ENCODE measurements at places on chromosomes 3 and 15.
A peak's percentile ranks its signal among the peaks of the same experiment; 100 is the strongest.

- peaks cover 49% of the 10 kb centered on the region for H3K4me1 ChIP-seq
- H3K27me3 ChIP-seq: no peaks in the 10 kb centered on the region
- DNase-seq: no peak
Measured at GRCh38 chr3:141312354-141313092, 55.8 kb upstream of the ZBTB38 start.

DNA sequence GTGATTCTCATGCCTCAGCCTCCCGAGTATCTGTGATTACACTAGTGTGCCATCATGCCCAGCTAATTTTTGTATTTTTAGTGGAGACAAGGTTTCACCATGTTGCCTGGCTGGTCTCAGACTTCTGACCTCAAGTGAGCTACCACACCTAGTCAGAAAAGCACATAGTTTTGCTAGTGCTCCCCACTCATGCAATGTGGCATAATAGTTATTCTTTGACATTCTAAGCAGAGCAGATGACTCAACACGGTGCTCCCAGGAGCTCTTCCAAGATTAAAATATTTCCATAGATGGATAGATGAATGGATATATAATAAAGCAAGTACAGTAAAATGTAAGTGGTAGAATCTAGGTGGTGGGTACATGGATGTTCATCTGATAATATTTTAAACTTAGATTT is 53.1 kb upstream of the GK5 start:
- H3K4me3 ChIP-seq: no peak overlapping the region
- no peak overlapping the region for H3K27ac ChIP-seq
- H3K36me3 ChIP-seq: no peaks in the 10 kb centered on the region

- H3K27me3 ChIP-seq: peaks cover 2% of the 10 kb centered on the region
- no peak overlapping the region for H3K27ac ChIP-seq
- H3K4me1 ChIP-seq: no peaks in the 10 kb centered on the region
- DNase-seq: no peak
Measured at GRCh38 chr3:131630097-131630496, 127.3 kb upstream of the MRPL3 start.

DNA sequence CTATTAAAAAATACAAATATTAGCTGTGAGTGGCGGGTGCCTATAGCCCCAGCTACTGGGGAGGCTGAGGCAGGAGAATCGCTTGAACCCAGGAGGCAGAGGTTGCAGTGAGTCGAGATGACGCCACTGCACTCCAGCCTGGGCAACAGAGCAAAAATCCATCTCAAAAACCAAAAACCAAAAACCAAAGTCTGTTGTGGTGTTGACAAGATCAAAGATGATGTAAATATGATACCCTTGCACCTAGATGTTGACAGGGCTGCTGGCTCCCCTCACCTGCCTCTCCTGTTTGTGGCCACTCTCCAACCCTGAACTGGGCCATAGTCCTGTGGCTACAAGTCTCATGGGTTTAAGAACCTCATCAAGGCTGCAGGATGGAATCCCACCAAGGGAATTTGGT is 16.2 kb downstream of the DAPK2 start:
- no peak for DNase-seq
- H3K4me3 ChIP-seq: no peak overlapping the region
- no peaks in the 10 kb centered on the region for H3K27me3 ChIP-seq
- peak overlapping the region; percentile 26 for H3K27ac ChIP-seq

- DNase-seq: no peak
- peaks cover 9% of the 10 kb centered on the region for H3K36me3 ChIP-seq
- H3K27ac ChIP-seq: no peak overlapping the region
- H3K4me1 ChIP-seq: peaks cover 42% of the 10 kb centered on the region
Measured at GRCh38 chr3:194301730-194302129, 49.4 kb downstream of the CPN2 start.

DNA sequence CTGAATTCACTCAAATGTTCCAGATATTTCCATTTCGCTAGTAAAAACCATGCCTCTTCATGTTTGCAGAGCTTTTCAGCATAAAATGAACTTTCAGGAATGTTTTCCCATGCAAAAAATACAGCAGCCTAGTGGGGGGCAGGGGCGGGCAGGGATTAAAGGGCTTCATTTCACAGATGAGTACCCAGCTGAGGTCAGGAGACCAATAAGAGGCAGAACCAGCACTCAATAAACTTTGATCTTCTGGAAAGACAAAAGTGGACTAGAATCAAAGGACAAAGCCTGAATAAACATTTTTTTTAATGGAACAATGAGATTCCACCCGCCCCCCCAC is 8.0 kb downstream of the KLHL25 start:
- H3K36me3 ChIP-seq: peaks cover 3% of the 10 kb centered on the region
- peaks cover 60% of the 10 kb centered on the region for H3K4me1 ChIP-seq
- no peak overlapping the region for H3K4me3 ChIP-seq
- no peak for DNase-seq
- H3K27me3 ChIP-seq: no peaks in the 10 kb centered on the region

DNA sequence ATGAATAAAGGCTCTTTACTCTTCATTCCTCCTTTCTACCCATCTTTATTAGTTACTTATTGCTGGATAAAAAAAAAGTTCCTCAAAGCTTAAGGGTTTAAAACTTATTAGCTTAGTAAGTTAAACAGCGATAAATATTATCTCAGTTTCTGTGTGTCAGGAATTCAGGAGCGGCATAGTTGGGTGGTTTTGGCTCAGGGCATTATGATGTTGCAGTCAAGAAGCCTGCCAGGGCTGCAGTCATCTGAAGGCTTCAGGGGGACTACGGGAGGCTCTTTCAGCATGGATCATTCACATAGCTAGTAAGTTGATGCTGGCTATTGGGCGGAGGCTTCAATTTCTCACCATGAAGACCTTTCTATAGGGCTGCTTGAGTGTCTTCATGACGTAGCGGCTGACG is 1.9 kb upstream of the DLG1 start:
- no peak overlapping the region for H3K4me3 ChIP-seq
- peaks cover 14% of the 10 kb centered on the region for H3K36me3 ChIP-seq
- H3K4me1 ChIP-seq: peaks cover 34% of the 10 kb centered on the region
- peaks cover 30% of the 10 kb centered on the region for H3K27me3 ChIP-seq
- DNase-seq: no peak
- H3K27ac ChIP-seq: no peak overlapping the region

DNA sequence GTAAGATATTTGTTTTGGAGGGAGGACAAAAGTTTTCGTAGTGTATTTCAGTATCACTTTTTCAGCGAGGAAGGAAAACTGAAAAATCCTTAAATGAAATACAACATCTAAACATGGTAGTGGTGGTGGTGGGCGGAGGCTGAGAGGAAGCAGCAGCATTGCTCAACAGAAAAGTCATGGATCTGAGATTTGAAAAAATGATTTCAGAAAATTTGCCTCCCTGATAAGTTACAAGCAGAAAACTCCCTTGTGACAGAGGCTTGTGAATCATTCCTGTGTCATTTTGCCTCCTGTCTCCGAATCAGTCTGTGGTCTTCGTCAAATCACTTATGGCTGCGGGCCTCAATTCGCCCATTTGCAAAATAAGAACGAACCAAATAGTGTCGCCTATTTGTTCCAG is 965 bp upstream of the CRBN start:
- H3K27ac ChIP-seq: no peak overlapping the region
- no peak for DNase-seq
- no peak overlapping the region for H3K4me3 ChIP-seq
- H3K27me3 ChIP-seq: peaks cover 5% of the 10 kb centered on the region
- H3K4me1 ChIP-seq: peaks cover 38% of the 10 kb centered on the region

- no peak overlapping the region for H3K27ac ChIP-seq
- no peak overlapping the region for H3K4me3 ChIP-seq
- no peaks in the 10 kb centered on the region for H3K36me3 ChIP-seq
- no peak for DNase-seq
- no peaks in the 10 kb centered on the region for H3K27me3 ChIP-seq
- H3K4me1 ChIP-seq: peaks cover 9% of the 10 kb centered on the region
Measured at GRCh38 chr3:57546616-57547015, 2.5 kb upstream of the DNAH12 start.

GRCh38 chr3:135127946-135128470 is 332.9 kb downstream of the EPHB1 start:
- DNase-seq: no peak
- no peaks in the 10 kb centered on the region for H3K36me3 ChIP-seq
- H3K27ac ChIP-seq: no peak overlapping the region
- no peak overlapping the region for H3K4me3 ChIP-seq
- H3K27me3 ChIP-seq: no peaks in the 10 kb centered on the region

DNA sequence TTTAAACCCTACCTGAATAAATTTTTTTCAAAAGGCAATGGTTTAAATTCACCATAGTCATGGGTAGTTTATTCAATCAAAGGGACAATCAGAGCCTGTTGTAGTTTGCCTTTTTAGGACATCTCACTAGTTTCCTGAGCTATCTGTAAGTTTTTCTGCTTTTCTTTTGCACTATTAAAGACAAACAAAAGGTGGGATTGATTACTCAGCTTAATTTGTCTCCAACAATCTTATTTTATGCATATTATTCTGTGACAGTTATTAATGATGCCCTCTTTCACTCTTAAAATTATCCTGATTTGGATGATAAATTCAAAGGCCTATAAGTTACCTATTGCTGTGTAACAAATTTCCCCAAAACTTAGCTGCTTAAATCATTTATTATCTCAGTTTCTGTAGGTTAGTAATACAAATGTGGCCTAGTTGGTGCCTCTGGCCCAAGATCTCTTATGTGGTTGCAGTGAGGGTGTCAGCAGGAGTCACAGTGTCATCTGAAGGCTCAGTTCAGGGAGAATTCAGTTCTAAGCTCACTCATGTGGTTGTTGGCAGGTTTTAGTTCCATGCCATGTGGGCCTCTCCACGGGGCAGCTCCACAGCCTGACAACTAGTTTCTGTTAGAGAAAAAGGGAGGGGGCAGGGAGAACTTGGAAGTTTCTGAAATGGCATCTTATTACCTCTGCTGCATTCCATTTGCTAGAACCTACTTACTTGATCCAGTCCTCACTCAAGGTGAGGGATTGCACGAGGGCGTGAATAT is 16.0 kb downstream of the ARMC8 start:
- DNase-seq: no peak
- peaks cover 20% of the 10 kb centered on the region for H3K36me3 ChIP-seq
- no peaks in the 10 kb centered on the region for H3K27me3 ChIP-seq
- peaks cover 17% of the 10 kb centered on the region for H3K4me1 ChIP-seq

DNA sequence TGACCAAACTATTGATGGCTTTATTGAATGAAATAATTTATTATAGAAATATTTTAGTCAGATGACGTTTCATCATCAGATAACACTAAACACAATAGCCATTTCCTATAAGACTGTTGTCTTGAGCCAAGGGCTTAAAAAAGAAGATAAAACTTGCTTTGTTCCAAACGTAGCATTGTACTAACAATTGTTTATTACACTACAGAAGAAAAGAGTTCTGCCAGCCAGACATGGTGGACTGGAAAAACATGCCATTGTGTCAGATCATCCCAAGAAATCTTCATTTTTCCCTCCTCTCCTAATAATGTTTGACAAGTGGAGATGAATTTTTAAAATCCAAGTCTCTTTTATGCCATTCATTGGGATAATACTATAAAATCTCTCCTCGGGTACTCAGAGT is 203.3 kb downstream of the CDIN1 start:
- no peak overlapping the region for H3K27ac ChIP-seq
- H3K4me3 ChIP-seq: no peak overlapping the region
- no peaks in the 10 kb centered on the region for H3K36me3 ChIP-seq
- no peaks in the 10 kb centered on the region for H3K27me3 ChIP-seq

- DNase-seq: no peak
- H3K4me1 ChIP-seq: no peaks in the 10 kb centered on the region
- H3K36me3 ChIP-seq: no peaks in the 10 kb centered on the region
- H3K27ac ChIP-seq: no peak overlapping the region
Measured at GRCh38 chr15:26882112-26882511, 15.2 kb downstream of the GABRA5 start.

DNA sequence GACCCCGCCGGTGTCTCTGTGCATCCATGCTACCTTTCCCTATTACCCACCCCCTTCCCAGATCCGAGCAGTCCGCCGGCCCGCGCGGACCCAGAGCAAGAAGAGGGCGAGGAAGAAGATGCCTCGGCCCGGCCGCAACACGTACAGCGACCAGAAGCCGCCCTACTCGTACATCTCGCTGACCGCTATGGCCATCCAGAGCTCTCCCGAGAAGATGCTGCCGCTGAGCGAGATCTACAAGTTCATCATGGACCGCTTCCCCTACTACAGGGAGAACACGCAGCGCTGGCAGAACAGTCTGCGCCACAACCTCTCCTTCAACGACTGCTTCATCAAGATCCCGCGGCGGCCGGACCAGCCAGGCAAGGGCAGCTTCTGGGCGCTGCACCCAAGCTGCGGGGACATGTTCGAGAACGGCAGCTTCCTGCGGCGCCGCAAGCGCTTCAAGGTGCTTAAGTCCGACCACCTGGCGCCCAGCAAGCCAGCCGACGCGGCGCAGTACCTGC is 788 bp downstream of the FOXB1 start:
- no peak for DNase-seq
- peaks cover 88% of the 10 kb centered on the region for H3K27me3 ChIP-seq
- peaks cover 67% of the 10 kb centered on the region for H3K4me1 ChIP-seq
- peaks cover 24% of the 10 kb centered on the region for H3K36me3 ChIP-seq
- peak overlapping the region; percentile 90 for H3K27ac ChIP-seq
- peak overlapping the region; percentile 94 for H3K4me3 ChIP-seq

GRCh38 chr15:101028772-101029438 is 109.7 kb downstream of the LRRK1 start:
- peaks cover 22% of the 10 kb centered on the region for H3K27me3 ChIP-seq
- no peaks in the 10 kb centered on the region for H3K4me1 ChIP-seq
- H3K27ac ChIP-seq: no peak overlapping the region

GRCh38 chr15:39623529-39623931 is 42.7 kb downstream of the THBS1 start:
- peaks cover 46% of the 10 kb centered on the region for H3K36me3 ChIP-seq
- peaks cover 72% of the 10 kb centered on the region for H3K4me1 ChIP-seq
- H3K27me3 ChIP-seq: no peaks in the 10 kb centered on the region
- H3K27ac ChIP-seq: peak overlapping the region; percentile 97
- peak overlapping the region; percentile 62 for H3K4me3 ChIP-seq

DNA sequence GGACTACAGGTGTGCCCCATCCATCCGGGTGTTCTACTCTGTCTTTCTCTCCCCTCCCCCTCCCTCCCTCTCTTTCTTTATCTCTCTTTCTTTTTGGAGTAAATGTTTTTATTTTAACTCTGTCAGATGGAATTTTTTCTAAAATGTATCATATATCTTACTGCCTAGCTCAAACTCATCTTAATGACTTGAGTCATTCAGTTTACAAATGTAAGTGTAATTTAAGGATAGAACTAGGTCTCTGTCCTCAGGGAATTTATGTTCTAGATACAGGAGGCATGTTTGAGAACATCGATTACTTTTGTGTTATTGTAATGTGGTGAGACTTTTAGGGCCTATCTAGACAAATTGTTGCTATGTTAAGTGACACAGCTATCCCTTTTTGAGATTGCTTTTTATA is 3.5 kb downstream of the TBC1D23 start:
- H3K27me3 ChIP-seq: no peaks in the 10 kb centered on the region
- no peak overlapping the region for H3K27ac ChIP-seq
- no peak overlapping the region for H3K4me3 ChIP-seq
- H3K36me3 ChIP-seq: no peaks in the 10 kb centered on the region

GRCh38 chr3:177345973-177346503 is 148.8 kb upstream of the TBL1XR1 start:
- no peak for DNase-seq
- no peaks in the 10 kb centered on the region for H3K27me3 ChIP-seq
- H3K27ac ChIP-seq: peak overlapping the region; percentile 84
- no peaks in the 10 kb centered on the region for H3K36me3 ChIP-seq
- peak overlapping the region; percentile 22 for H3K4me3 ChIP-seq

GRCh38 chr15:72196409-72197040 is 1.1 kb downstream of the GRAMD2A start:
- H3K27ac ChIP-seq: no peak overlapping the region
- peaks cover 34% of the 10 kb centered on the region for H3K36me3 ChIP-seq
- peaks cover 21% of the 10 kb centered on the region for H3K27me3 ChIP-seq
- DNase-seq: no peak

Data from activated CD8-positive, alpha-beta T cell treated with anti-CD3 and anti-CD28 coated beads, Interleukin-2, amount 10 ng/mL, durations not matched to agents 7 days and 5 days (primary cell).